ENCODE measurements at places on chromosomes 3 and 15.

DNA sequence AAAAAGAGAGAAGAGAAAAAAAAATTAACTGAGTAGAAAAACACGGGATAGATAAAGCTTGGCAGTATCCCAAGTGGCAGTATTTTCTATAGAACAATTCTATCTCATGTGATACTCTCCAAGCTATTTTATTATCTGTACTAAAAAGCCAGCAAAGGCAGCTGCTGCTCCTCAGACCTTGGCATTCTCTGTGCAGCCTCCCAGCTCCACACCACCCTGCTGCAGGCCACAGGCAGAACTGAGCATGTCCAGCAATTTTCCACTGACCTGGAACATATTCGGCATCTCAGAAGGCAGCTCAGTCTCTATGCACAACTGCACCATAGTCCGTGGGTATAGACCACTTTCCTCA is 1161.4 kb downstream of the IGSF11 start:
- DNase-seq, result no peak

GRCh38 chr3:114436182-114436581 is 142.4 kb downstream of the TIGIT start:
- DNase-seq, result no peak

DNA sequence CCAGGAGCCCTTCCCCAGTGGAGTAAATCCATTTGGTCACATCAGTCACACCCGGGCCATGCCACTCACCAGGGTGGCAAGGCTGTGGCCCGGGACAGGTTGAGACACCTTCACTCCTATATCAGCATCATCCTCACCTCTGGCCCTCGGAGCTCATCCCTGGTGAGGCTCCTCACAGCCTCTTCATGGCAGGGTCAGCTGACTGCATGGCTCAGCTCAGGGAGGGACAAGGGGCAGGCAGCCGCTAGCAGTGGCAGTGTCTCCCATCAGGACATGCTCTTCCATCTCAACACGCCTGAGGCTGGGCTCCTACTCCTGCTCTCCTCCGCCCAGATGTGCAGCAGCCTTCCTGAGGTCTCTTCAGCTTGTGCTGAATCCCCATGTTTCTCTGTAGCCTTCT is 26.4 kb upstream of the PARL start:
- DNase-seq, result no peak

DNA sequence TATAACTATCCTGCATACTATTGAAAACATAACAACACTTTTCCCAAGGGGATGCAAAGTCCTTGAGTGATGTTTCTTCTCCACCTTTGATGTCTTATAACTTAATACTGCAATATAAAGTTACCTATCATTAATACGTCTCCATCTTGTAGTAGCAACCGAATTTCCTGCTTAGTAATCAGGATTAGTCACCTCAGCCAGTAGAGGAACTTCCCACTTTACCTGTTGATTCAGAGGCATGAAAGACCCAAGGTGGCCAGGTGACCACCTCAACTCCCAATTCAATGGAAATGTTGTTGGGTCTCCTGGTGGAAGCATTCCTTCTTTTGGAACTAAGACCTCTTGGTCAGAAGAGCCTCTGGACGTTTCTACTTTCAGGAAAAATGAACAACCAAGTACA is 3.5 kb upstream of the TMCC1 start:
- DNase-seq, result no peak

DNA sequence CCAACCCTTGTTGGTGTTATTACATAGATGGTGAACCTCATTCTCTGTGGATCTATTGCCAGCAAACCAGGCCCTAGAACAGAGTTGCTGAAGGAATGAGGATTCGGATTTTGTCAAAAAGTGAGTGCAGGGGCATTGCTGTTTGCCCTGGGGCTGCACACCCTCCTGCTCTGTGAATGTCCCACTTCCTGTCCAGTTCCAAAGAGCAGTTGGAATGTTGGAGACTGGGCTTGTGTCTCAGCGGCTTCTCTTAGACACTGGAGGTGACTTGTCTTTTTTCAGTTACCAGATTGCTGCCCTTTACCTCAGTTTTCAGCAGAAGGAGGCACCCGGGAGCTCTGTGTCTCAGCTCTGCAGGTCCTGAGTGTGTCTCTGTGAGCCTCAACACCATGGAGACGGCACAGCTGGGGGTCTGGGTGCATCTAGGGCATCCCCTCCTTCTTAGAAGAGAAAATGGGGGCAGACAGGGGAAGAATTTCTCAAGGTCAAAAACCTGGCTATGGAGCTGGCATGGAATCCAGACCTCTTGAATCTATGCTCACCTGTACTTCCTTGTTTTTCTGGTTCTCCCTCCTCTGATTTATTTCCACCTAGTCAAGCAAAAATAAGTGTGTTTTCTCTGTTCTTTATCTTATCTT is 46.3 kb downstream of the LIMD1 start:
- DNase-seq, result no peak

GRCh38 chr3:100157685-100158084 is 43.4 kb upstream of the FILIP1L start:
- DNase-seq, result no peak
